ENCODE measurements at places on chromosomes 13 and 19. TPM values are rescaled to one million over a fixed set of nuclear protein-coding genes. Genes with fewer than 3 reads are reported as not detected.
A peak's percentile ranks its signal among the peaks of the same experiment; 100 is the strongest.

KIR2DL4 gene
- total RNA-seq: not detected

DNA sequence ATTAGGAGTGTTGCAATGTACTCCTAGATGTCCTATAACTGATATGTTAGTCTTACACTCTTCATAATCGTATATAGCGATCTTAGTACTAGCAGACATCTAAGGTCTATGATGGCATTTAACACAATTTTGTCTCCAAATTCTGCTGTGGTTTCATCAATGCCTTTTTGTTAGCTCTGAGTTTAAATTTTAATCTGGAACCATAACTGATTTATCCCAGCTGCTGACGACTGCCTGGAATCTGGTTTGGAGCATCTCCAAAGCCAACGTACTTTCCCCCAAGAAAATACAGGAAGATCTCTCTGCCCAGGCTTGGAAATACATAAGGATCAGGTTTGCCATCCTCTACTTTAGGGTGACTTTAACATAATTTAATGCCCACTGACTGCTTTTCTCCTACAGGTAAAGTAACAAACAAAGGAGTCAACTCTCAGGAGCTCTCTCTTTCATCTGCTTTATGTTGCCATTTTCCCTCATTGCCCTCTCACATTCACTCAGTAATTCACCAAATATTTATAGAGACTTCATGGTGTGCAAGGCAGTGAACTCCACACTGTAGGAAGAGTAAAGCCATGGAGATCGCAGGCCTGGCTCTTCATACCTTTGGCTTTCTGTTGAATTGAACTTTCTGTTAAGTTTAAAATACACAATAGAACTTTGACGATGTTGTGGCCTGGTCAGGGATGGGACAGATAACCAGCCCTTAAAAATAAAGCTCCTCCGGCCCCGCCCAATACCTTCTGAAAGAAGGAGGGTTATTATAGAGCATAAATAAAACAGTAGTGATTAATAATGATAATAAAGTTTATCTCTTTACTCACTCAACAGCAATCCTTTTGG lies 23.3 kb upstream of the SPART start:
- DNase-seq: no peak

DNA sequence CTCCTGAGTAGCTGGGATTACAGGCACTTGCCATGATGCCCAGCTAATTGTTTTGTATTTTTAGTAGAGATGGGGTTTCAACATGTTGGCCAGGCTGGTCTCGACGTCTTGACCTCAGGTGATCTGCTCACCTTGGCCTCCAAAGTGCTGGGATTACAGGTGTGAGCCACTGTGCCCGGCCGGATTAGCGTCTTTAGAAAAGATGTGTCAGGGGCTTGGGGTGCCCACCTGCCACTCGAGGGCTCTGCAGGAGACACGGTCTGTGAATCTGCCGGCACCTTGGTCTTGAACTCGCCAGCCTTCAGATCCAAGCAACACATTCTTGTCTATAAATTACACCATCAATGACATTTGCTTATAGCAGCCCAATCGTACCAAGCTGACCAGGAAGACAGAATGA lies 38.8 kb upstream of the TUBGCP3 start:
- DNase-seq: no peak

DNA sequence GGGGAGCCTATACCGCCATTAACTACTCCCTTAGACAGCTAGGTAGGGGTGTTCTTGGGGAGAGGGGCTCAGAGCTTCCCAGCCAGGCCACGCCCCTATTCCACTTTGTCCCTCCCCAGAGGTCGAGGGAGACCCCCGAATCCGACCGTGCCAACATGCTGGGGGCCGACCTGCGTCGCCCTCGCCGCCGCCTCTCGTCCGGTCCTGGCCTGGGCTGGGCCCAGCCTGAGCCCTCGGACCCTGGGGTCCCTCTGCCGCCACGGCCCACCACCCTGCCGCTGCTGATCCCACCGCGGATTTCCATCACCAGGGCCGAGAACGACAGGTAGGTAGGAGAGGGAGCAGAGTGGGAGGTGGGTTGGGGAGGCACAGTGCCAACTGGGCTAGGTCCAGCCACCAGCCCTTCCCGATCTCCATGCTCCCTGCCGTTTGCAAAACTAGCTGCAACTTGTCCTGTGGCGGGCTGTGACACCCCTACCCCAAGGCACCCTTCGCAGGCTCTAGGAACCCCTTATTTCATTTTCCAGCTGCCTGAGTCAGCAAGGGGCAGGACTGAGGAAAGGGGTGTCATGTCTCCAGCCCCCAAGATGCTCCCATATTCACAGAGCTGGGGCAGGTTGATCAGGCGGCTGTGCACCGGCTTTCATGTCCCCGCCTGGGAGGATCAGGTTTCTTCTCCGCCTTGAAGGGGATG lies 2.6 kb upstream of the PDE4A start:
- no peak for DNase-seq

GRCh38 chr19:44856421-44857083 lies 10.5 kb downstream of the NECTIN2 start:
- DNase-seq: no peak

GRCh38 chr19:45526143-45526542 lies 18.9 kb downstream of the VASP start:
- peak; percentile 25 for DNase-seq

DNA sequence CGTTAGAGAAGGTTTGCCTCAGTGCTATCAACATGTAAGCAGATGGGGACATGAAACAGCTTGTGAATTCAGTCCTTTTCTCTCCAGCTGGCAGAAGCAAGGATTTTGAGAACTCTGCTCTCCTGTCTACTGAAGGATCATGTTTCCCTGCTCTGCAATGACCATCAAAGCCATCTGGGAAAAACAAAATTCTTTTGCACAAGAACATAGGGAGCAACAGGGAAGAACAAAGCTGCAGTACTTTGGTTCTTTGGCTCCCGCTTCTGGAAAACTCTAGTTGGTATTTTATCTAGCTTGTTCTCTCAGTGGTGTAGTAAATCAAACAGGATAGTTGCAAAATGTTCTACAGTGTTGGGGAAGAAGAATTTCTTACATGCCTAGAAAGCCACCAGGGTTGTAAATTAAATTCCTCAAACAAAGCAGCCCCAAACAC lies 270.4 kb downstream of the ENOX1 start:
- DNase-seq: peak; percentile 41

DNA sequence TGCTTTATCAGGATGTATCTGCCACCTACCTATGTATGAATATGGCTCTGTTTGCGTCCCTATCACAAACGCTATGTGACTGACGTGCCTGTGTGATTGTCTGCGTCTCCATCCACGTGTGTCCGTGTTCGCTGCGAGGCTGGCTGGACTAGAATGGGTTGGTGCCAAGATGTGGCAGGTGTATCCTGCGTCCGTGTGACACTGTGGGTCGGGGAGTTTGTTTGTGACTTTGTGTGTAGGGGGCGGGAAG lies 6.7 kb upstream of the HOOK2 start:
- no peak for DNase-seq

DNA sequence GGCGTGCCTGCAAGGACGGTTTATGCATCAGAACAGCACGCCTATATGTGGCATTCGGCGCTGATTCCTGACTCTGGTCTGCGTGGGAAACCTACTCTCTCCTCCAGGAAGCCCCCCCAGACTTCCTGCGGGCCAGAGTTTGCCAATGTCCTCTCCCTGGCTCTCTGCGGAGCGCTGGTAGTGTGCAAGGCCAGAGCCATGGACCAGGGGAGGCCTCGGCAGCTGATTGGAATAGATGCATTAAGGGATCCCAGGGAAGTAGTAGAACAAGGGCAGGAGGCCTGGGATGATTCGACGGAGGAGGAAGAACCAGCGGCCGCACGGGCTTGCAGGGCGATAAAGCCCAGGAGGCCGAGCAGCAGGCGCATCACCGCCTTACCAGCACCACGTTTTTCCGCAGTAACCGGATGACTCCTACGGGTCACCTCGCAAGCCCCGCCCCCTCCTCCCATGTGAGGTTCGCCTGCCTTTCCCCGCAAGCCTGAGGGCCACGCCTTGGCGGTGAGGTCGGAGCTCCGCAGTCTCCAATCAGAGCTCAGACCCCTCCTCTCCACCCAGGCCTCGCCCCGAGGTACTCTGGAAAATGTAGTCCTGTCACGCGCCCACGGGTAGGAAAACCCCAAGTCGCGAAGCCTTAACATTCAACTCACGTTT lies 5.0 kb downstream of the CLEC11A start:
- no peak for DNase-seq

DNA sequence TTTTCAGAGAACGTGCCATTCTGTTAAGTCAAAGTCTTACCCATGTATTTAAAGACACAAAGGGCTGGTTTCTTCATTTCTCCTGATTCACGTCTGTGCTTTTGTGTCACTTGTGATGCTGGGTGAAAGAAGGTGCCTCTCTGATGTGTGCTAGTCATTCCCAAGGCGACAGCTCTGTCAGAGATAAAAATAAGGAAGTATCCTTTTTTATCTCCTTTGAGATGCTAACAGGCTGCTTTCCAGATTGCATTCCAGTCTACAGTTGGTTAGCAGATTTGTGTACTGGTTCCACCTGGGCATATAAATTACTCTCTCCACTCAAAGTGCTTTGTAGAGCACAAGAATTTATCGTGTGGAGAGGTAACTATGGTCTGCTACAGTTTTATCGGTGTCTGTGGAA lies 33.5 kb upstream of the DCT start:
- DNase-seq: no peak

Data from HFFc6 (cell line).